ENCODE measurements at places on chromosomes 7 and 10.

GRCh38 chr7:68689087-68689433 is 909.2 kb upstream of the AUTS2 start:
- DNase-seq = no peak

DNA sequence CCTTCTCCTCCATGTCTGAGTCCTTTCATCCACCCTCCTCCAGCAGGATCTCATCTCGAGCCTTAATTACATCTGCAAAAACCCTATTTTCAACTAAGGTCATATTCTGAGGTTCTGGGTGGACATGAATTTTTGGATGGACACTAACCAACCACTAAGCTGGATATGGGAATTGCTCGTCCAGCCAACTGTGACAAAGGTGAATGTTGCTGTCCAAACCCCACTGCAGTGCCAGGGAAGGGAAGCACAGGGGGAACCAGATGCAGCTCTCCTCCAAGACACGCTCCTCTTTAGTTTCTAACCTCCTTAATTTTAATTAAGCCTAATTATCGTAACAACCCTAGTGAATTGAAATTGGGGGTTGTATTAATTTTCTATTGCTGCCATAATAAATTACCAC is 65.1 kb upstream of the EBF3 start:
- no peak for DNase-seq

- DNase-seq = no peak
These were observed 218.7 kb downstream of the FANK1 start for GRCh38 chr10:126114884-126115555.

- DNase-seq = no peak
These were observed 156.2 kb upstream of the FRMD4A start for GRCh38 chr10:14486777-14487487.

DNA sequence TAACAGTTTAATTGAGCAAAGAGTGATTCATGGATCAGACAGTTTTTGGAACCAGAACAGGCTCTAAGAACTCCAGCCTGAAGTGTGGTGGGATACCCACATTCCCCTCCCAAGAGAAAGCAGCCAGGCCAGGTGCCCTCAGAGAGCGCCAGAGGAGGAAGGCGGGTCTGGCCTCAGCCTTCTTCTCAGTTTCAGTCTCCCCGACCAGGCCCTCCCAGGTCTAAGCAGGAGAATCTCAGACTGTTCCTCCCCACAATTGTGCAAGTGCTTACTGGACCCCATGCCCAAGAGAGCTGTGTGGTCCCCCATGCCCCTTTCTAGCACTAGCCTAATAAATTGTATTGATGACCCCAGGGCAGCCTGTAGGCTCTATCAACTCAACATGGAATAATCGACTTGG is 25.6 kb downstream of the PPIF start:
- DNase-seq = no peak

GRCh38 chr10:21831986-21832820 is 171.3 kb downstream of the DNAJC1 start:
- no peak for DNase-seq

GRCh38 chr7:43927810-43928209 is 1.6 kb downstream of the UBE2D4 start:
- no peak for DNase-seq

DNA sequence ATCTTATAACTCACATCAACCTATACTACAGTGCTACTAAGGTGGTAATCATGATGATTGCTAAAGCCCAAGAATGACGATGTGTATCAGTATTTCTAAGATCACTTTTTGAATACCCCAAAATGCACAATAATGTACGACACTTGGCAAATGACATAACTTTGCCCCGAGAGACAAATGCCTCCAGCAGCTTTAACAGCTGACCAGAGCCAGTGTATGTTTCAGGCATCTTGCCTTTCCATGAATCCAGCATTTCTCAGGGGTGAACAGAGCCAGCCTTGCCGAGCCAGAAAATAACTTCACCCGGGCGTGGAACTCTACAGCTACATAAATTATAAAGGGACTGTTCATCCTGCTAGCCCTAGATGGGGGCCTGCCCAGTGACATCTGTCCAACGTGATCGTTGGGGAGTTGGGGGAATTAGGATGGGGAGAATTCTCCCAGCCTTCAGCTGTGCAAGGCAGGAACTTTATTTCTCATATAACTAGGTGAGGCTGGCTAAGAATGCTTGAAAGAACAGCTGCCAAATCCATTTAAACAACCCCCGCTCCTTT is 1.8 kb downstream of the IGFBP3 start:
- no peak for DNase-seq

DNA sequence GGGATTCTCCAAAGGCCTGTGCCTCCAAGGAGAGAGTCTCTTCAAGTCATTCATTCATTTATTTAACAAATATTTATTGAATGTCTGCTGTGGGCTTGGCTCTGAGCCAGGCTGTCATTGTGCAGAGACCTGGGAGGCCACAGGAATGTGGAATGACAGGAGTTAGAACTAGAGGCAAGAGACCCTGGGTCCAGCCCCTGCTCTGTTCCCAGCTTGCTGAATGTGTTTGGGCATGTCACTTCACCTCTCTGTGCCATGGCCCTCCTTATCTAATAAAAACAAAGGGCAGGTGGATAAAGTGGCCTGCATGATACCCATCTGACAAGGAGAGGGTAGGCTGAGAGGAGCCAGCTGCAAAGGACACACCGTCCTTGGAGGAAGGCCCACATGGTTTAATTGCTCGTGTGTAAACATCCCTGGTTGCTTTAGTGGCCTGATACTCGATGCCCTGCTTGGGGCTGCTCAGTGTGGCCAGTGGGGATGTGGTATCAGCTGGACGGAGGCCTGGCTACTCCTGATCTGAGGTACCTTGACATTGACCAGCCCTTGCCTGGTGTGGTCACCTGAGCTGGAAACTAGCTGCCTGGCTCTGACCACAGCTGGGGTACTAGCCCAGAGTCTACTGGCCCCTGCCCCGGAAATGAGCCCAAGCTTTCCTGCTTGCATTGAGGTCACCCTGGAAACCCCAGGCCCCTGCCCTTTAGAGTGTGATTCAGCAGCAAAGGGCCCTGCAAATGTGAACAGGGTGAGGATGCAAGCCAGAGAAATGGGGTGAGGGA is 116.2 kb downstream of the CDH23 start:
- DNase-seq = no peak

- DNase-seq = no peak
These were observed 1.3 kb downstream of the TMEM168 start for GRCh38 chr7:112788778-112789343.

DNA sequence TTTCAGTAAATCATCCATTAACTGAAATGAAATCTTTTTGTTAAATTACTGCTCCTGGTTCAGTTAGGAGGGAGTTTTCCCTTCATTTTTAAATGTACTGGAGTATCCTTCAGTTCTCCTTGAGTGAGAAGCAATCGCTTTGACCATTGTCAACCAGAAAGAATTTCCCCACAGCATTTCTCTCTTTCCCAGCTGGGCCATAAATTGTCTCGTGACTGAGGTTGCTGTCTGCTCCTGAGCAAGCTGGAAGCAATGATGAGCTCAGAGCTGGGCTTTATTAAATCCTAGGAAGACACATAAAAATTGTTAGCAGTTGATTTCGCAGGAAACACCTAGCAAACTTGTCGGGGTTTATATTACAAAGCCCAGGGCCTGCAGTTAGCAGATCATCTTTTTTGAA is 102.0 kb upstream of the INSYN2A start:
- DNase-seq = no peak

DNA sequence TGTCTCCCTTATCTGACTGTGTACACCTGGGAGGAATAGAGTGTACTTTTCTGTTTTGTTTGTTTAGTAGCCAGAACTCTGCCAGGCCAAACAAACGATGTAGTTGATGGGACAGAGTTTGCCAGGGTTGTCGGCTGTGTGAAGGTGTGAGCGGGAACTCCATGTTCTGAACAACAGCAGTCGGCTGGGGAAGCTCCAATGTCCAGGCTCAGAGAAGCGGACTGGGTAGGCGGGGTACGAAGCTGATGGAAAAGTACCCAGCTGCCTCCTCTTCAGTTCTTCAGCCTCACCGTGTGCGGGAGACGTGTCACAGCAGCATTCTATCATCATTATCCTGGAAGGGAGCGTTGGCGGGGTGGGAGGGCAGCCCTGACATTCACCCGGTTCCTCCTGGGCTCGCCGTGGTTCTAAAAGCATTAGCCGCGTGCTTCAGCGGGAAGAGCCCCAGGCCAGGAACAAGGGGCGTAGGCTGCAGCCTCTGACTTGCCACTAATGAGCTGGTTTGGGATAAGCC is 52.9 kb downstream of the PFKFB3 start:
- DNase-seq = no peak

GRCh38 chr10:17808971-17809841 is at the start of gene MRC1:
Gene MRC1 (plus strand): TSS chr10:17809348. CDS start chr10:17809466, 118 bp downstream.
- DNase-seq = no peak

DNA sequence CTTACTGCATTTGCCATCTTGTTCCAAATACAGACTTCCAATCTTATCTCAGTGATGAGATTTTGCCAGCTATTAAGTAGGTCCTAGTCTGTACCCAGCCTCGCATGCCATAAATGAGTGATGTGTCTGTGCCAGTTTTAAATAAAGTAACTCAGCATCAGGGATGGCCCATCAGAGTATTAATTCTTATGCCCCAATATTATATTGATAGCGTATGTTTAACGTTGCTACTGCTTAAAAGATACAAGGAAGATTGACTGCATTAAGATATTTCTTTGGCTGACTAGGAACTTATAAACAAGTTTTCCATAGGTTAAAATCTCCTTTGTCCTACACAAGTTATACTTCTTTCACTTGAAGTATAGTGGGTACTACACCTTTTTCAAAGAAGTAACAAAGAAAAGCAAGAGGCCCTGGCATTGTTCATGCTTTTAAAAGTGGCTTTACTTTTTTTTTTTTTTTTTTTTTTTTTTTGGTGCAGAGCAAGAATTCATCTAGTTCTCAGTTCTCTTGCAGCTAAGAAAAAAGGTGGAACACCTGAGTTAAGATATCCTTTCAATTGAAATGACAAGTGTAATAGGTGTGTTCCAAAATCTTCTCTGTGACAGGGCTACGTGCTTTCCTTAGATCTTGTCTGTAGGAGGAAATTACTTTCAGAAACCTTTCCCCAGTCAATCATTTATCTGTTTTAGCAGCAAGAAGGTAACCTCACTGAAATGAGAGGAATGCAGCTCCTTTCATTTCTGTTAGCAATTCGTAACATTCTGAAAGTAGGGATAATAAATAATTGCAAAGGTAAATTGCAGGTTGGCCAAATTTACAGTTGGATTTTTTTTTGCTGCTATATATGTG is 245.0 kb downstream of the CELF2 start:
- no peak for DNase-seq

GRCh38 chr10:99768556-99768955 is 13.9 kb upstream of the ABCC2 start:
- DNase-seq = no peak

DNA sequence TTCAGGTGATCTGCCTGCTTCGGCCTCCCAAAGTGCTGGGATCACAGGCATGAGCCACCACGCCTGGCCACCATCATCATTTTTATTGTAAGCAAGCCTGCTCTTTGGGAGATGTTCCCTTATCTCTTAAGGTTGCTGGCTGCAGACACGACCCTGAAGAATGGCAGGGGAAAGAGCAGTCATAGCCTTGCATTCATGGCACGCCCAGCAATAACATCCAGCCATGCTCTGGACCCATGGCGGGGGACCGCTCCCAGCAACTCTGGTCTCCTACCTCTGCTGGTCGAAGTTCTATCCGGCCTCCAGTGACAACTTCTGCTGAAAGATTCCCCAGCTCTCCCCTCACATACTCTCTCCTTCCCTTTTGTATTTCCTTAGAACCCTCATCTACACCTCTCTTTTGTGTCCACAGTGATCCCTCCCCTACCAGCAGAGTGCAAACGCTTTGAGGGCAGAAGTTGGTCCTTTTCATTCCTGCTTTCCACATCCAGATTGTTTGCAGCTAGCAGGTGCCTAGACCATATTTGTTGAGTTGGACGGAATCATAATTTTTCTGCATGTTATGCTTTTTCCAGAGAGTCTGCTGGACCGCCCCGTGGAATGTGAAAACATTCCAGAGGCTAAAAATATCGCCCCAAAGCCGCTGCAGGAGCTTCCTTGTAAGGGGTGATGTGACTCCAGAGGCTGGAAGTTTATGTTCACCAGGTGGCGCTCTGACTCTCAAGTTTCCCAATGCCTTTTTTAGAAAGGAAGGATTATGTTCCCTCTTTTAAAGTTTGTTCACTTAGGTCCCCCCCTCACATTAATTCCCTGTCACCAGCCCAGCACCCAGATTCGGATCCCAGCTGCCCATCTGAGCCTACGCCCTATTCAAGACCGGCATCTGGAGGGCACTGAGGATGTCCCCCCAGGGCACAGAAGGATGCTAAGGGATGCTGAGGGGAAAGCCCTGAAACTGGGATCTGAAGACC is 4.3 kb upstream of the MARVELD1 start:
- peak; percentile 46 for DNase-seq

GRCh38 chr7:81846398-81846797 is 76.6 kb upstream of the HGF start:
- DNase-seq = no peak

GRCh38 chr10:9302140-9302746 is 1247.8 kb downstream of the GATA3 start:
- peak; percentile 87 for DNase-seq

DNA sequence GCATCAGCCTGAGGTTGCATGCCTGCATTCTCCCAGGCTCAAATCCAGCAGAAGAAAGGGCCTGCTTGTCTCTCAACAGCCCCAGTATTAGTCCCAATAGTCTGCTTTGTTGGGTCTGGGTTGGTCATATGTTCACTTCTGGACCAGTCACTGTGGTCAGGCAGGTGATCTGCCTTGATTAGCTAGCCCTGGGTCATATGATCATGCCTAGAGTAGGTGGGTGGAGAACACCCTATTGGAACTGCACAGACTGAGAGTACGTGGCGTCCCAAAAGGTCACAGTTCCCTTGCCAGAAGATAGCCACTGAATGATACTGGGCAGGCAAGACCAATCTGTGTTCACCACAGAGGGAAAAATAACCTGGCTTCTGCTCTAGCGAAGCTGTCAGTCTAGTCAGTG is 80.1 kb downstream of the SH2D4B start:
- DNase-seq = no peak

- no peak for DNase-seq
These were observed 74.6 kb upstream of the FRMD4A start for GRCh38 chr10:14405076-14406065.

DNA sequence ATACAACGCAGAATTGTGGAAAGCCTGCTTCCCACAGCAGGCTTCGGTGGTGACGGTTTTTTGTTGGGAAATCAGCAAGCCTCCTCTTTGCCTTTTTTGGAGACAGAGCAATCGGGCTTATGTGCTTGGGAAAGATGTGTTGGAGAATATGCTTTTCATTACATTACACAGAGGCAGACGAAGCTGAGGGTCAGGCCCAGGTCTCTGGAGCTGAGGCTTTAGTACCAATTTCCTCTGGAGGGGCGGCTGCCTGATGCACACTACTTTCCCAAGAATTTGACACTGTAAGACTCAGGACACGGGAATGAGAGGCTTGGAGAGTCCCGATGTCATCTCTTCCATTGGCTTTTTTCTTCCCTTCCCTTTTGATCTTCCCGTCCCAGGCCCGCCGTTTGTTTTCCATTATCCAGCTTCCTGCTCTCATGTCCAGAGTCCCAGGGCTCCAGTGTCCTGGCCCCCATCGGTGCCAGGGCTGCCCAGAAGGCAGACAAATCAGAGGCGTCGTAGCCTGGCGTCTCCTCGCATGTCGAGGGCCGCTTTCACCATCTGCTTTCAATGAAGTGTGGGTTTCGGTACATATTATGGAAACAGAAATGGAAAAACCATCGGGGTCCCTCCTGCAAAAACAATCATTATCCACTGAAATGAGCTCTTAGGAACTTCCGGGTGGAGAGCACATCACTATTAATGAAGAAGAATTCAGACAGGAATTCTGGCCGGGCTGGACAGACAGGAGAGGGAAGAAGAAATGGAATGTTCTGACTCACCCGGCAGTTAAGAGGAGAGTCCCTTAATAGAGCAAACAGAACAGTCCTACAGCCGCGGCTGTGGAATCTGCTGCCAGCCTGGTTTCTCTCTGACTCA is 123.0 kb upstream of the JCAD start:
- no peak for DNase-seq

Measured in hematopoietic multipotent progenitor cell (in vitro differentiated cells).